ENCODE measurements at places on chromosomes 6 and 20.

DNA sequence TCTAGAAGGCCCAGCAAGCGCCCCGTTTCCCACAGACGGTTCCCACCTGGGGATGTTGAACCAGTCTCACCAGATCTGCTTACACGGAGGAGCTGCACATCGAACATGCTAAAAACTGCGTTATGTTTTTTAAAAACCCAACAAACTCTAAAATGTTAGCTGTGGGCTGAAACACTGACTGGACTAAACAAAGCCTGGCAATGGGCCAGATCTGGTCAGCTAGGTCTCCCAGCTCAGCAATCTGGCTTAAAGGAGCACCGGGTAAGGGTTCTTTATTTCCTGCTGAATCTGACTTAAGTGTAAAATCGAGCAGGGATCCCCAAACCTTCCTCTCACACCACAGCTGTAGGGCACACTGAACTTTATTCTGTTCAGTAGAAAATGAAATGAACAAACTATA, 156.9 kb downstream of the FOXC1 start:
- DNase-seq = peak; percentile 71

DNA sequence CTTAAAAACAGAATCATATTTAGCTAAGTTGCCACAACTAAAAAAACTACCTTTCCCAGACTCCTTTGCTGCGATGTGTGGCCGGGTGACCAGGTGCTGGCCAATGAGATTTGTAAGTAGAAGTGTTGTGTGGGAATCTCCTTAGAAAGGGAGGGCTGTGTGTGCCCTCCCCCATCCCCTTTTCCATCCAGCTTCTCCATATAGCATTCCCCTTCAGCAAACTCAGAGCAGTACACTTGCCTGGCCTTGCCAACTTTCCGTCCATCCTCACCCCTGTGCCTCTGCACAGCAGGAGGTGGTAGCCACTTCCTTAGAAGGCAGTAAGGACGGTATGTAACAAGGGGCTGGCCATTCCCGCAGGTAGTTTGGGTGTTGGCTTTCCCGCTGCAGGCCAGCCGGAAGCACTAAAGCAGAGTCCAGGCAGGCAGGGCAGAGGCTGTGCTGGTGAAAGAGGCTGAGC, 22.3 kb upstream of the KCNK16 start:
- no peak for DNase-seq

- DNase-seq = no peak
Observed at GRCh38 chr20:49166534-49167449, 21.3 kb downstream of the STAU1 start.

DNA sequence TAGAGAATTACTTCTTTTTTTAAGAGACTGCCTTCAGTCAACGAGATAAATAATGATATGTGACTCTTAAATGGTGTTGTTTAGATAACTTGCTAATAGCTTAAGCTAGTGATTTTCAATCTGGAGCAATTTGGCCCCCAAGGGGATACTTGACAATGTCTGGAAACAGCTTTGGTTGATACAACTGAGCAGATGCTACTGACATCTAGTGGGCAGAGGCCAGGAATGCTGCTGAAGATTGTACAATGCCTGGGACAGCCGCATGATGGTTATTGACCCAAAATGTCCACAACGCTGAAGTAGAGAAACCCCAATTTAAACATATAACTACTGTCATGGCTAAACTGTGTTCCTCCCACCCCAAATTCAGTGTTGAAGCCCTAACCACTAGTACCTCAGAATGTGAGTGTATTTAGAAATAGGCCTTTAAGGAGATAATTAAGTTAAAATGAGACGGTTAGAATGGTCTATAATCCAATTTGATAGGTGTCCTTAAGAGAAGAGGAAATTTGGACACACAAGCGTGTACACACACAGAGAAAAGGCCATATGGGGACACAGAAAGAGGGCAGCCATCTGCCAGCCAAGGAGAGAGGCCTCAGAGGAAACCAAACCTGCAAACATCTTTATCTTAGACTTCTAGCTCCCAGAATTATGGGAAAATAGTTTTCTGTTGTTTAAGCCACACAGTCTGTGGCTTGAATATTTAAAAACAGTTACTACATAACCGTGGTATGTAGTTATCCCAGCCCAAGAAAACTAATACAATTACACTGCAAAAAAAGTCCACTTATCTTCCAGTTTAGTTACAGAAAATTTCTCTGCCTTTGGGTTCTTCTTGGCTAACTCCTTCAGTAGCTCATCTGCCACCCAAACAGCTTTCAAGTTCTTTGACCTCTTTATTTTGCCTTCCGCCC, 22.2 kb downstream of the RWDD2A start:
- peak; percentile 64 for DNase-seq

- DNase-seq = no peak
Observed at GRCh38 chr6:80256691-80257090, 150.2 kb downstream of the BCKDHB start.

GRCh38 chr6:85363870-85364269, 86.0 kb upstream of the NT5E start:
- no peak for DNase-seq

DNA sequence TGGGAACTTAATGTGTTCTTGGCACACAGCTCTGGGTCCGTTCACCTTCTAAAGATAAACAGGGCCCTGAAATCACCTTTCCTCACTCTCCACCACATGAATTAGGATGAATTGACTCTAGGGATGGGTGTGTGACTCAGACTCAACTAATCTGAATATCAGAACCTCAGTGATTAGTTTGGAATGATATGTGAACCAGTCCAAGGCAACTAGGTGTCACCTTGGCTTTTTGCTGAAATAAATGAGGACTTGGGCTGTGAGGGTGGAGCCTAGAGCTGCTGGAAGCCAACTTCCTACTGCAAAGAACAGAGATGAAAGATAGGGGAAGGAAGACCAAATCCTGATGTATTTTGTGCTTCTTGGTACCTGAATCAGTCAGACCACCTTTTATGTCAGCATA, 132.0 kb upstream of the RNF24 start:
- DNase-seq = no peak

- no peak for DNase-seq
Observed at GRCh38 chr20:58906894-58907293, 54.4 kb downstream of the GNAS start.

GRCh38 chr6:35640017-35640664, 48.6 kb downstream of the FKBP5 start:
- no peak for DNase-seq

GRCh38 chr6:104608101-104608500, 251.6 kb downstream of the HACE1 start:
- DNase-seq = no peak

DNA sequence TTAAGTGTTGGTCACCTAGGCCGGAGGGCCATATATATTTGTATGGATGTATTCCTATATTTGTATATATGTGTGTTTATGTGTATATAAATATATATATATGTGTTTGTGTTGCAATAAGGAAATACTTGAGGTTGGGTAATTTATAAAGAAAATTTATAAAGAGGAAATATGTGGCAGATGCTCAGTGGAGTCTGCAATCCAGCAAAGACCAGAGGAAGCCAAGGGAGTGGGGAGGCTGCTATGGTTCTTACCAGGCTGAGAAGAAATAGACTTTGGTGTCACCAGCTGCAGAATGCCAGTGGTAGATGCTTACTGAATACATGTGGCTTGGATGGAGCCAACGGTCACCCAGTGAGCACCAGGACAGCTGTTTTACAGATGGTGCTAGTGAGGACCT, 97.4 kb upstream of the ELOVL5 start:
- DNase-seq = no peak

GRCh38 chr6:161064915-161065314, 73.3 kb downstream of the MAP3K4 start:
- no peak for DNase-seq

GRCh38 chr6:116365743-116366142, 5.0 kb upstream of the DSE start:
- DNase-seq = no peak

GRCh38 chr6:113065611-113066010, 718.5 kb downstream of the RFPL4B start:
- peak; percentile 15 for DNase-seq

GRCh38 chr20:53986037-53986650, 84.2 kb downstream of the BCAS1 start:
- DNase-seq = no peak

GRCh38 chr6:132084811-132085509, 133.8 kb upstream of the CCN2 start:
- DNase-seq = no peak

DNA sequence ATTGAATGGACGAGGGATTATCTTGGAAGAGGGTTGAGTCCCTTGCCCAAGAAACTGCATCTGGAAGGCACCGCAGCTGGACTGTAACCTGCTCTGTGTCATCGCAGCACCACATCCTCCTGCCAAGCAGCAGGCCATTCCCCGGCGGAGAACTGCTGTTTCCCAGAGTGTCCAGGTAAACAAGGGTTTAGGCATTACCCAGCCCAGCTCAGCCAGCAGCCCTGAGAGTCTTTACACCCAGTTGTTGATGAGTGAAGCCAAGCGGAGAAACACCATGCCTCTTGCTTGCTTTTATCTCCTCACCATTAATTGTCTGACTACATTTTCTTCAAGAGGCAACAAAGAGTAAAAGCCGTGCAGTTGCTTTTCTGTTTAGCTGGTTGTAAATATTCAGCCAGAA, 104.1 kb downstream of the CDH4 start:
- no peak for DNase-seq

DNA sequence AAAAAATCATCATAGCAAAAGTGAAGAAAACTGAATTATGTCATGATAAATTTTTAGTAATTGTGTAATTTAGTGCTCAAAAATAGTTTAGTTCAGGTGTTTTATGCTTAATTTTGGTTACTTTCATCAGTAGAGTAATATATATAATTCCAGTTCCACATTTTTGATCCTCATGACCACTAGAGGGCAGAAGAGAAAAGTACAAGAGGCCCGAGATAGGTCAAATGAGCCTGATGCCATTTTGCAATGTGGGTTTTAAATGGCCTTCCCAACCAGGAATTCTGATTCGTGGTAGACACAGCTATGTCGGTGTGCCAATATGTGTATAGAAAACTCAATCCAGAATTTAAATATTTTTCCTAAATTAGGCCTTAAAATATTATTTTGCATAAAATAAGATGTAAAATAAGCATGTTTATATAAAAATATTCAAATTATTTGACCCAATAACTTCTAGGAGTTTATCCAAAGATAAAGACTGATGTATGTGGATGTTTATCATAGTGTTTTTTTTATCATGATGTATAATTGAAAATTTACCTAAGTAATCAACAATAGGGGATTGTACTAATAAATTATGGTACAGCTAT, 159.7 kb upstream of the RPS6KA2 start:
- no peak for DNase-seq

DNA sequence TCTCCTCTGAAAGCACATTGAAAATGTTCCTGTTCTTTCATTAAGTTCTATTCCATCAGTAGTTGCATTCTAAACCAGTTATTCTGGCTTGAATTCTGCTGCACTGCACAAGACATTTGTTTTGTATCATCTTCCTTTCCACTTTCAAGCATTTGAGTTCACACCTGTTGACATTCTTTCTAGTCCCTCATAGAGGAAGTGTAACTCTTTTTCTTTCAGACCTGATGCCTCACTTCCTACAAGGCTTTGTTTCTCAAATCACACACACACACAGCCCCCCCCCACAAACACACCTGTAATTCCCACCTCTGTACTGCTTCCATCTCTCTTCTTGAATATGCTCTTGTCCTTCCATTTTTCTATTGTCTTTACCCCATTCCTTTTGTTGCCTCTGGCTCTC, 50.9 kb downstream of the CCN2 start:
- DNase-seq = no peak

DNA sequence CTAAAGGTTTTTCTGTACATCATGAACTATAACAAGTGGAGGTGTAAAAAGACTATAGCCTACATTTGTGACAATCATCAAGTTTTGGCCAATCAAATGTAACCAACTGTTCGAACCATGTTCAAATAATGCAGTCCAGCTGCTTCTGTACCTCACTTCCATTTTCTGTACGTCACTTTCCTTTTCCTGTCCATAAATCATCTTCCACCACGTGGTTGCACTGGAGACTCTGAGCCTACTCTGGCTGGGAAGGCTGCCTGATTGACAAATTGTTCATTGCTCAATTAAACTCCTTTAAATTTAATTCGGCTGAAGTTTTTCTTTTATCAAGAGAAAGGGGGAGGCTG, 270.4 kb upstream of the JARID2 start:
- no peak for DNase-seq

DNA sequence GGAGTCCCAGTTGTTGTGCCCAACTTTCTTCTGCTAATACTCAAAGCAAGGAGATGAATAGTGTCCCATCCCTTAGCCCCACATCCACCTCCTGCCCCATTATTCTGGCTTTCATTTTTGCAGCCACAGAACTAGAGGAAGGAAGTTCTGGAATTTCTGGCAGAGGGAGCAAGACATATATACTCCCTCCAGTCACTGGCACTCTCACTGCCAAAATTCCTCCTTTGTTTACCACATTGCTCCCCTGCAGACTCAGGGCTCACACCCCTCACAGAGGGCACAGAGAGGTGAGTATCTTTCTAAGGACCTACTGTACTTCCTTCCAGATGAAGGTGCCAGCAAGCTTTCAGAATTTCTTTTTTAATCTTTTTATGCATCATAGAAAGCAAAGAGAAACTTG, 168.0 kb upstream of the ID4 start:
- DNase-seq = no peak

DNA sequence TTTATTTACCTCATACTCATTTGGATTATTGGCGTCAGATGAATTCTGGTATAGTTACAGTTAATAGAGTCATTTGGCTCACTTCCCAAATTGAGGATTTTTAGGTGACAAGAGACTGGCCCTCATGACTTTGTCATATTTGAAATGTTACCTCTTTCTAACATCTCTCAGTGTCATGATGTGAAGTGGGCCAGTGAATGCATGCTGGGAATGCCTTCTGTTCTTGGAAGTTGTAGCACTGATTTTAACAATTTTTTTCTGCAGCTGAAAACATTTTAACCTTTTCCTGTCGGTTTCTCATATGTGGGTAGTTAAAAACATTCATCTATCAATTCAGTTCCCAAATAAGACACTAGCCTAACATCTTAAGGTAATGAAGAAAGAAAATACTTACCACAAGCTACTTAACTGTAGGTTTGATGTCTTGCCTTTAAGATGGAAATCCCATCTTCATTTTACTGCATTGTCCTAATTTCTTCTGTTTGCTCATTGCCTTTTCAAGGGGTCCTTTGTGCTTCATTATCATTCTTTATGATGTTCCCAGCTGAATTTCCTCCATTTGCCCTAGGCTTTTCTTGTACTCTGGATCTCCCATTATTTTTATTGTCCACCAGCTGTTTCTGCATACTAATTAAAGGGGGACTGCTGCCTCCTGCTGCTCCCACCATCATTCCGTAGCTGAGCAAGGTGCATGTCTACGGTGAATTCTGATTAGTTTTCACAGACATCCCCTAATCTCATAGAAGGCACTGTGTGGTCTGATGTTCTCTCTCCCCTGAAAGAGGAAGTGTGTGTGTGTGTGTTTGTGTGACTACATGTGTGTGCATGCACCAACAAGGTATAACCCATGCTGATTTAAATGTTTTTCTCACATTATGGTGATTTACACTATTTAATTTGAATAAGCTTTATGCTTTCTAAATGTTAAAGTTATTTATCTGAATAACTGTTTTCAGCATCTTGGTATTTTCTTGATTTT, 109.5 kb downstream of the B3GAT2 start:
- DNase-seq = no peak

DNA sequence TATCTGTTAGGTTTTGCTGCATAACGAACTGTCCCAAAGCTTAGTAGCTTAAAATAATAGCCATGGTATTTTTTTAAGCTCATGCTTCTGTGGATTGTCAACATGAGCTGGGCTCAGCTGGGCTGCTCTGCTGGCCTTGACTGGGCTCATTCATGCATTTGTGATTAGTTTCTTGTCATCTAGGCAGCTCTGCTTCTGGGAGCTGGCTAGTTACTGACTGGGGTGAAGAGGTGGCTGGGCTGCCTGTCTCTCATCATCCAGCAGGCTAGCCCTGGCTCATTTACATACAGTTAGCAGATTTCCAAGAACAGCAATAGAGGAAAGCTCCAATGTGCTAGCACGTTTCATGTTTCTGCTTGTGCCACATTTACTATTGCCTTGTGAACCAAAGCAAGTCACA, 165.1 kb upstream of the PCSK2 start:
- DNase-seq = no peak

Measured in heart left ventricle (tissue), 16 donors.